RPMI8226 (cell line): ENCODE measurements at places on chromosomes 7 and 10.

GRCh38 chr10:29131952-29132547, 156.8 kb upstream of the LYZL1 start:
- no peak for DNase-seq

DNA sequence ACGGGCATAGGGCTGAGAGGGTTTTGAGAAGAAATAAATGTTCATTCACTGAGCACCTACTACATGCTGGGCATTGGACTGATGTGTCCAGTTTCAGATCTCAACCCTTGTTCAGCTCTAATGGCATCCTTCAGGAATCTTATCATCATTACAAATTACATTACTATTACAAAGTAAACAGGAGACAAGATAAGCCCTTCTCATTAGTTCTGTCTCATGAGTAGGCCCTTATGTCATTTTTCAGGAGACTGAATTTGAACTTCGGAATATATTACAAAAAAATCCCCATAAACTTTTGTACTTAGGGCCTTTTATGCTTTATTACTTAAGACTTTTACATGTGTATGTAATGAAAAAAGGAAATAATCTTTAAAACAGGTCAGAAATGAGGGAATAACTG, 289.7 kb downstream of the BAMBI start:
- DNase-seq = no peak

GRCh38 chr7:17690030-17690429, 250.3 kb downstream of the SNX13 start:
- peak; percentile 60 for DNase-seq

- peak; percentile 53 for DNase-seq
Measured at GRCh38 chr7:128672927-128673517, 930 bp downstream of the GARIN1A start.

DNA sequence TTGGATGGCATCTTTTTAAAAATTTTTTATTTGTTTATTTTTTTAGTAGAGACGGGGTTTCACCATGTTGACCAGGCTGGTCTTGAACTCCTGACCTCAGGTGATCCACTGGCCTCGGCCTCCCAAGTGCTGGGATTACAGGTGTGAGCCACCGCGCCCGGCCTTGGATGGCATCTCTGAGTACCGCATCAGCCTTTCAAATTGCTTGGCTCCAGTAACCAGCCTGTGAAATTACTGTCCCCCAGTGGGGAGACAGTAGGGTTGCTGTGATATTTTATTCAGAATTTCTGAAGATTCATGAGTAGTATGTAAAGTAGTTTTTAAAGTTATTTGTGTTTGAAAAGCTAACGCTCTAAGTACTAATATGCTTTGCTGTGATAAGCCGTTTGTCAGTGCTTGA, 1.2 kb downstream of the NUB1 start:
- DNase-seq = no peak

DNA sequence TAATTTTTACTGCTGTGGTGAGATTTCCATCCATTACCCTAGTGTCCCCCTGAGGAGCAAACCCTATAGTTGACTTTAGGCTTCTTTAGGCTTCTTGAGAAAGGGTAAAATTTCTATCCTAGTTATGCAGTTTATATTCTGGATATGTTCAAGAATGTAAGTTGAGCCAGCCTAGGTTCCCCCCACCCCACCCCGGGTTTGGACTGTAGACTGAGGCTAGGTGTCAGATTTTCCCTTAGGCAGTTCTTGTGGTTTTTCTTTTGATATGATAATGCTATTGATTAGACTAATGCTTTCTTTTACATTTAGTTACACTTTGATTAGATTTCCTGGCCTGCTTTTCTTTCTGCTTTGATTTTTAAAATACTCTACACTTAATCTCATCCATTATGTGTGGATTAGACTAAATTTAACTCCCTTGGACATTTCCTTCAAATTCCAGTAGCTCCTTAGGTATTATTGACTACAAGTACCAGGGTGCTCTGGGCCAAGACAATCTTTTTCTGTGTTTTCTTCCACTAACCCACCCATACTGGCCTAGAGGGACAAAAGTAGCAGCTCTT, 37.7 kb downstream of the NRF1 start:
- DNase-seq = no peak

DNA sequence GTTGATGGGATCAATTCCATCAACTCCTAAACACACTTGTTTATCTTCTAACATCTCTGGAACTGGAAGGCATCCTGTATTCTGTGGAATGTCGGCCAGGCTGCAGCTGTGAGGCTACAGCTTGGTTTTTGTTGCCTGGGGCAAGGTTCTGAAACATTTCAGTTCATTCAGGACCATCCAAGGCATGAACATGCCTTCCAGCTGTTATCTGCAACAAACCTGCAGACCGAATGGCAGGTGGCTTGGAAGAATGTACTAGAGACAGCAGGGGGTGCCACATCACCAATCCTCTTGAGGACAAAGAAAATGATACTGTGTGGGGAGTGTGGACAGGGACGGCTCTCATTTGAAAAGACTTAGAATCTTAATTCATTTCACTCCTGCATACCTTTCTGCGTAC, 12.4 kb downstream of the PAPOLB start:
- peak; percentile 50 for DNase-seq

DNA sequence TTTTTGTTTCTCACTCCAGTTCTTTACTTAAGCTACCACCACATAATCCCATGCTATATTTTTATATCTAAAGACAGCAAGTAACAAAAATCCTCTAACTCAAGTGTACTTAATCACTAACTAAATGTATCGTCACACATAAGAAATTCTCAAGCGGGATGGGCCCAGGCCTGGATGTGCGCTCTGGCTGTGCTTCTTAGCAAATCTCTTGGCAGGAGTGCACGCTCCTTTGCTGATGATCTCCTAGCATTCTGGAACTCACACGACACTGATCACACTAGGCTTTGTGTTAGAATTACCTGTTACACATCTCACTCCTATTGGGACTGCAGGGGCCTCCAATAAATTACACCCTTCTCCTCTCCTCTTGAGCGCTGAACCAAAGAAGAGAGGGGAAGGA, 46.7 kb upstream of the CALD1 start:
- no peak for DNase-seq

DNA sequence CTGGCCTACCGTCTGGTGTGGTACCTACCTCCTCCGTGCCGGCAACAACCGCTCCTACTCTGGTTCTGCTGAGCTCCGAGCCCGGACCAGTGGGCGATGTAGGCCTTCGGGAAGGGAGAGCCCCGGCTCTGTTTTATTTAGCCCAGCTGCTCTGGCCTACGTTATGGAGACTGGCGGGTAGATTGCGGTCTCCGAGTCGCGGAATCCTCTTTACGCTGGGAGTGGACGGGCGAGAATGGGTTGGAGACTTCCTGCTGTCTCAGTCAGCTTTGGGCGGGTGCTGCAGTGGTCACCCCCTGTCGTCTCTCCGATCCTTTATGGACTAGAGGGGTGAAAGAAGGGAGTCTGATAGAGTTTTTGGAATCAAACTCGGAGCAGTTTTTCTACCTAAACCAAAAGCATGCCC, 406 bp downstream of the CBLL1 start:
- no peak for DNase-seq

GRCh38 chr7:90777465-90777864, 181.3 kb downstream of the CDK14 start:
- DNase-seq = no peak
